ENCODE measurements at places on chromosomes 16 and 17. TPM values are rescaled to one million over a fixed set of nuclear protein-coding genes. Genes with fewer than 3 reads are reported as not detected.

- no peak for DNase-seq
Observed at GRCh38 chr17:66841328-66841727, 6.4 kb downstream of the CACNG5 start.

DNA sequence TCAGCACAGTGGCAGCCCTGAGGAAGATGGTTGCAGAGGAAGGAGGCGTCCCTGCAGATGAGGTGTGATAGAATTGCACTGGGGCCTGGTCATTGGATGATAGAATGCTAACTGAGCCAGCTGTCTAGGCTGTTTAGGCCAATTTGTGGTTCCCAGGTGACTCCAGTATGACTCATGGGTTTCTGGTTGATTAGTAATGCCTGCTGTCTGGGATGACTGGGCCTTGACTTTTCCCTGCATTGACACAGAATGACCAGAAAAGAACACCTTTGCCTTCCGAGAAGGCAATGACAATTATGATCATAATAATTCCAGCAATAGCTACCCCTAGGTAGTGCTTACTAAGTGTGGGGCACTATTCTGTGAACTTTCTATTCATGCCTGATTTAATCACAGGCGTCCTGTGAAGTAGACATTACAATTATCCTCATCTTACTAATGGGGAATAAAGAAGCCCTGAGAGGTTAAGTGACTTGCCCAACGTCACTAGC, 31.5 kb downstream of the USP43 start:
- peak; percentile 56 for DNase-seq

DNA sequence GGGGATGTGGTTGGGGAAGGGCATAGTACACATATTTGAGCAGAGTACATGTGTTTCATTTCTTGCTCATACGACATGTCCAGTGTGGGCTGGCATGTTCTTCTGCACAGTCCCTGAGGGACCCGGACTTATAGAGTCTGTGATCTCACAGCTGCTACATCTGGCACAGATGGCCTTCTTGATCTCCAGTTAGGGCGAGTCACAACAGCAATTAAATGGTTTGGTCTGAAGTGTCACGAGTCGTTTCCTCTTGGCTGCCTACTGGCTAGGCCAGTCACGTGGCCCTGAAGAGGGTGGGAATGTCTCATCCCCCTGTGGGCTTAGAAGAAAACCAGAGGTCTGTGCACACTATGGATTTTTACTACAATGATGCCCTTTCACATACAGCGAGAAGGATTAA, 443.6 kb downstream of the WWOX start:
- no peak for DNase-seq

DNA sequence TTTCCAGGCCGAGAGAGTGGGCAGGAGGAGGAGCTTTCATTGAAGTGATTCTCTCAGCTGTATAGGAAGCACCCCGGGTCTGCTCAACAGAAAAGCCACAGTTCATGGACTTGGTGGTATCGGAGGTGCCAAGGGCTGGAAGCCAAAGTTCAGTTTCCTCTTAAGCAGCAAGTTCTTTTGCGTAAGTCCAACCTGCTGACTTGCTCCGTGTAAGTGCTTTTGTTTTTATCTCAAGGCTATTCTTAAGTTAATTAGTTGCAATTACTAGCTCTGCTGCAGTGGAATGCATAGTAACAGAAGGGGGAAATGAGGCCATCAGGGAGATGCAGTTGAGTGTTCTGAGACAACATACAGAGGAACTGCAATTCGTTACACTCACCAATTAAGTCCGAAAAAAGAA, 44.6 kb downstream of the SMIM36 start:
- no peak for DNase-seq

- DNase-seq, result no peak
Observed at GRCh38 chr17:70562137-70562536, 392.8 kb downstream of the KCNJ2 start.

DNA sequence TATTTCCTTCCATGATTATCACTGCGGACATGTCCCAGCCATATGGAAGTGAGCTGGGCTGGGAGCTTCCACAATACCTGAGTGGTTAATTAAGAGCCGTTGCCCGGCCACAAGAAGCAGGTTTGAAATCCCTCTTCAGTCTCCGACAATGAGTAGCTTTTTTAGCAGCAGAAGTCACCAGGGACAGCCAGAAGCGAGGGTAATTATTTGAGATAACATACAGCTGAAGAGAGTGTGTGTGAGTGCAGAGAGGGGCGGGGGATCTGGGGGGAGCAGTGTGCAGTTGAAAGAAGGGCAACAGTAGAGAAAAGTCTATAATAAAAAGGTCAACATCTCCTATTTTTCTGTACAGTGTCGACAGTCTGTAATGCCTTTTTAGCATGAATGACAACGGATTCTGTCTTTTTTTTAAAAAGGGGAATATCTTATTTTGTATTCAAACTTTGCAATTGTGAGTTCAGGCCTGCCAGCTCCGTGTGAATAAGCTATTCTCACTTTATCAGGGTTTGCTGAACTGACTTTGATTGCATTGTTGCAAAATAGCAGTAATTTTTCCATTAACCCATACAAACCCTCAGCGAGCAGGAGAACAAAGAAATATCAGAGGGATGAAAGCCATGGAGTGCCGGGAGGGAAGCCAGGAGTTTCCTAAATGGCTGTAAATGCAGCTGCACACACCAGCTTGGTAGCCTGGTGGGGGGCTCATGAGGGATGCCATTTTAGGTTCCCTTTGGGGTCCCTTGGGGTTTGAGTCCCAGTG, 220.3 kb upstream of the IRX3 start:
- DNase-seq, result no peak

- DNase-seq, result no peak
Observed at GRCh38 chr17:77096570-77097214, 44.1 kb upstream of the SEC14L1 start.

DNA sequence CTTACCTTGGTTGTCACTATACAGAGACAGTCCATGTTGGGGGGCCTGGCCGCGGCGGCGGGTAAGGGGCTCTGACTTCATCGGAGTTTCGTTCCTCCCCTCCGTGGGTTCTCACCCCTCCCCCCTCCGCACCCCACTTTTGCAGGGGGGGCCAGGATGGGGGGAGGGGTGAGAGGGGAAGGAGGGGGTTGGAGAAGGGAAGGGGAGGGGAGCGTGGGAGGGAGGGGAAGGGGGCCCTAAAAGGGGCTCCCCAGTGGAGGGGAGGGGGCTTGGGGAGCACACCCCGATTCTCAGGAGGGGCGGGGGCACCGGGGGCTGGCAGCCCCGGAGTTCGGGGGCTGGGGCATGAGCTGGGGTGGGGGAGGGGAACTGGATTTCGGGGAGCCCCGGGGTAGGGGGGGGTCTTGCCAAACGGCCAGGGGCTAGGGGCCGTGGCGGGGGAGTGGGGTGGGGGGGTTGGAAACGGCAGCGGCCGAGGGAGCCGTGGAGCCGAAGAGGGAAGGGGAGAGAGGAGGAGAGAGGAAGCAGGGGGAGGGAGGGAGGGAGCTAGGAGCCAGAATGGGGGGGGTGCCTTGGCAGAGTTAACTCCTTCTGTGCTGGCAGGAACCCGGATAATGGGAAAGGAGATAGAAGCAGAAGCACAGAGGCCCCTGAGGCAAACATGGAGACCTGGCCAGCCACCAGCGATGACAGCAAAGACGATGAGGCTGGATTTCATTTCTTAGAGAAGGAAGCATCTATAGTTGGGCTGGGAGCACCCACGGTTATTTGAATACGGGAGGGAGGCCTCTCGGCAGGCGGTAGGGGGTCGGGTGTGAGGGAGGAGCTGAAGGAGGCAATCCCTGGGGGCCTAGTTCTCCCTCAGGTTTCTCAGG, 2.3 kb downstream of the DLG4 start:
- DNase-seq, result peak; percentile 42

Gene MYH1
- not detected for total RNA-seq

Gene KRT15
- not detected for total RNA-seq

Gene DNASE1L2
- 0.63 TPM for total RNA-seq

Gene ARHGAP44
- not detected for total RNA-seq
